ENCODE measurements at places on chromosomes 2 and 18.

DNA sequence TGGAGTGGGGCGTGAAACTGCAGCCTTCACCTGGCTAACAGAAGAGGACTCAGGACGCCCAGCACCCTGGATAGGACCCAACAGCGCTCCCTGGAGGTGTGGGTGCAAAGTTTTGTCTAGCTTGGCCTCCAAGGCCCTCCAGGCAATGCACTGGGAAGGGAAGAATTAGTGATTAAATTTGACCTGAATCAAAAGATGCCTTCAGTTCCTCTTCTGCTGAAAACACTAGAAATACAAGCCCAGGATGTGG is 779 bp upstream of the TRIB2 start:
- DNase-seq, result peak; percentile 48

DNA sequence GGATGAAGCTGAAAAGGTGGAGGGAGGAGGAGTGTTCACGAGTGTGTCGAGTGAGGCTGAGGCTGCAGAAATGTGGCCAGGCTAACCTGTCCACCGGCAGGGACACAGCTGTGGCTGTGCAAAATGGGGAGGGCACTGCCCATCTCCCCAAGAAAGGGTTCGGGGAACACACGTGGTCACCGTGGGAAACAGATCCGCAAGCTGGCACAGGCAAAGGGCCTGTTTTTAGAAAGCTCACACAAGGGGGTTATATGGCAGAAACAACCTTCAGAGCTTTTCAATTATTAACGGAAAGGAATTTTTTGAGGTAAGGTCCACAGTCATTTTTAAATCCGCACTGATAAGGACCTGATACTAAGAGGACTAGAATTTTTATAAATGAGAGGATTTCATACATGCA is 35.7 kb downstream of the SH3YL1 start:
- DNase-seq, result no peak

GRCh38 chr2:5700551-5700950 is 8.4 kb downstream of the SOX11 start:
- DNase-seq, result no peak

DNA sequence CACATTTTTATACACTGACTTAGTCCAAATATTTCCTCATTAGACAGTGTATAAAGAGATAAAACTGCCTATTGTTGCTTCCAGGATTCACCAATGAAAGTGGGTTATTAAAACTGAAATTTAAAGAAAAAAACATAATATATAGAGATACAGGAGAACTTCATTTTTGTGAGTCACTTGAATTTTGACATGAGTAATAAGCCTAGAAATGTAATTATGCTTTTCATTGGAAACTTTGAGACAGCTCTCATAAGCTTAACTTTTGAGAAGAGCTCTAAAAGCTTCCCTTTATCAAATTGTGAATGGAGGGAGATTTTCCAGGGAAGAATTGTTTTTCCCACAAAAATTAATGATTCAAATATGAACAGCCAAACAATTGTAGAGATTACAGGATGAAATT is 14.1 kb downstream of the DYNC2LI1 start:
- DNase-seq, result no peak

DNA sequence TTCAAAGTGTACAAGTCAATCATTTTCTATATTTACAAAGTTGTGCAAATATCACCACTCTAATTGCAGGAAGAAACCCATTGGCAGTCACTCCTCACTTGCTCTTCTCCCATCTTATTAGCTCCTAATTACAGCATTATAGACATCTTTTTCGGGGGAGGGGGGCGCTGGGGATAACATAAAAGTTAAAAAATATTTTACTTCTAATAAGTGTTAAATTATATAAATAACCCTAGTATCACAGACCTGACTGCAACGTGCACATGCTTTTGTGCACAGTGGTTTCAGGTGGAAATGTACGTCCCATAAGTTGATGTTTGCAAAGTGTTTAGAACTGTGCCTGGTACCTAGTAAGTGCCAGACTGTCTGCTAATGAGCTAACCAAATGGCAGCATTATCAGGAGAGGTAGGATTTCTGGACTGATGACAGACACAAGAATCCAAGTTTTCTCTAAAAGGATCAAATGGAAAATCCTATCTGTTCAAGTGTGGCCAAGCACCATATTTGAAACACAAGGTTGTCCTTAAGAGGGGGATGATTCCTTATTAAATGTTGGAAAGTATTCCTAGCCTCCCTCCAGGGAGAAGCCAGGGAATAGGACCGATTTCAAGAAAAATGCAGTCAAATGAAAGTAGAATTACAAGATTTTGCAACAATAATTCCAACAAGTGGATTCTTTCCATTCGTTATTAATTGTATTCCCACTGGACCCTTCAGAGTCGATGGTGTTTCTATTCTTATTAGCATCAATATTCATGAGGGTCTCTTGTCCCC is 70.0 kb downstream of the ACKR3 start:
- no peak for DNase-seq

- peak; percentile 50 for DNase-seq
These were observed 7.5 kb upstream of the RNF144A start for GRCh38 chr2:6909431-6910385.

DNA sequence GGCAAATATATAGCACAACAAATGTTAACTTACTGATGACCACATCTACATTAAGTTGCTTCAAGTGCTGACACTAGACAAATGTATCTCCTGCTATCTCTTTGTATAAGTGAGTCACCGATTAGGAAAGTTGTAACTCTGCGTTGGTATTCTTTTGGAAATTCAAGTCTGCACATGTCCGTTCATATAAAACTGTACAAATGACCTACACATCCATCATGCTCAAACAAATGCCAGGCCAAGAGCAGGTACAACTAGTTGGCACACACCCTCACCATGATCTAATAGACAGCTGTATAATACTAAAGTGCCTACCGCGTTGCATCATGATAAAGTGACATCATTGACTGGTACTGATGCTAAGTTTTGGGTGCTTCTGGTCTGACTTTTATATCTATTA is 141.1 kb downstream of the RBMS1 start:
- DNase-seq, result no peak

DNA sequence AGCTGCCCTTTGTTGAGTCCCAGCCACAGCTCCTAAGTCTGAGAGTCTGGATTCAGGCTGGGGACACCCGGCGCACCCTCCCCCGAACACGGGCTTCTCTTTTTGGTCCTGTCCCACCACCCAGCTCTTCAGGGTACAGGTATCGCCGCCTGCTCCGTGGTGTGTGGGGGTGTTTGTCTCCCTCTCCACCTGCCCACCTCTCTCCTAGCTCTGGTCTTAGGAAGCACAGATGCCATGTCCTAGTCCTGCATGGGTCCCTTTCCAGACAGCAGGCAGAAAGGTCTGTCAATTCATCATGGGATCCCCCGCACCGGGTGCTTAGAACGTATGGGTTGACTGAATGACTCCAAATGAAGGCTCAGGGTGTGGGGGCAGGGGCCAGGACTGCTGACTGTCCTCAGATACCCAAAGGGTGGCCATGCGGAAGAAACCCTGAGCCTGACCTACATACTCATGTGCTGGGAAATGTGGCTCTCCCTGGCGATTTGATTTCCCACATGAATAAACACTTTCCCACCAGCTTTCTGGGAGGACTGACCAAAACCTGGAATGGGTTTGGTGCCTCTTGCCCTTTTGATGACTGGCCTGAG is 156.8 kb downstream of the CELF4 start:
- no peak for DNase-seq

DNA sequence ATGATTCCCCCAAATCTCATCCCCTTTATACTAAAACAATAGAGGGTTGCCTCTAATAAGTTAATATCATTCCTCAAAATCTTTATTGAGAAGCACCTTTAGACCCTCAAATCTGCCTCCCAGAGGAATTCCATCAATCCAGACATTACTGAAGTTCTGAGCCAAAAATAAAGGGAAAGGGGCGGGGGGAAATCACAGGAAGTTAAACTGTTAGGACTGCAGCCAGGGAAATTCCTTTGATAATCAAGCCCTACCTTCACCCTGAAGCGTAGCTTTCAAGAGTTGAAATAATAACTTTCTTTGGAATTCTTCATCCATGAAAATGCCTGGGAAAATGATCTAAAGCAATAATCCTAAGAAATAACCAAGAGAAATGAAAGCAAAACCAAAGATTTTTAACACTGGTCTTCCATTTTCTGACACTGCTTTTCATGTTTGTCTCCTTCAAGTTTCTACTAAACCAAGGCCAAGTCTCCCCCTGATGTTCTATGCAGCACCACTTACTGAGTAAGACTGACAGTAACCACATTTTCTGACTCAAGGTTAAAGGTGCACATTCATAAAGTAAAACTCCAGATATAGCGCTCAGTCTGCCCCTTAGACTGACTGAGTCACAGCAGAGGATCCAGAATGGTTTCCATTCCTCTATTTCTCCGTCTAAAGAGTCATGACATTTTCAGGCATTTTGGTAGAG is 78.2 kb downstream of the TCF4 start:
- peak; percentile 45 for DNase-seq

DNA sequence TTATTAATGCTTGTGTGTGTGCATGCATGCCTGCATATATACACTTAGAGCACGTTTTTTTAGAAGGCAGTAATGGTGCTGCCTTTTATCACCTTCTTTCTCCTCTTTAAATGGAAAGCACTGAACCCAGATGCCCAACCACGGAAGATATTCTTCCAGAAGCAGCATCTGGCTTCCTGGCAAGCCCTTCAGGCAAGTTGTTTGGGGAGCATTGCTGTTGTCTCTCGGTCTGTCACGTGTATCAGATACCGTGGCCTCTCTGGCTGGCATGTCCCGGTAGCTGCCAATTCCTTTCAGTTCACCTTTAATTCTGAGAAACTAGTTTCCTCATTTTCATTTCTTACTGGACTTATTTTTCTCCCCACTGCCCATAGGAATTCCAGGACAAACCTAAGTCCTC is 587.8 kb downstream of the ARHGAP15 start:
- DNase-seq, result no peak

DNA sequence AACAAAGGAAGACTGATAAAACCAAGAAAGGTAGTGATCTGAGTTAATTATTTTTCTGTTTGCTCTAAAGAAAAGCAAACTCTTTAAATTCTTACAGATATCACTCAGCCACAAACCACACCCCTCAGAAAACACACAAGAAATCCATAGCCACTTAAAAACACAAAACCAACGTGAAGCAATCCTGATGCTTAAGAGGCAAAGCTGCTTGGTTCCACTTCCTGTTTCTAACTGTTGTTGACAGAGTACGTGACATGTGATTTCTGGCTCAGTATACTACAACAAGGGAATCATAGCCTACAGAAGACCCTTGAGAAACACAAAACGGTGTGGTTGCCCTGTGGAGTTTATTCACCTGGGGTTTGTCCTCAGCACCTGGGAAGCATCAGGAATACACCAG is 240.9 kb upstream of the APCDD1 start:
- peak; percentile 22 for DNase-seq

DNA sequence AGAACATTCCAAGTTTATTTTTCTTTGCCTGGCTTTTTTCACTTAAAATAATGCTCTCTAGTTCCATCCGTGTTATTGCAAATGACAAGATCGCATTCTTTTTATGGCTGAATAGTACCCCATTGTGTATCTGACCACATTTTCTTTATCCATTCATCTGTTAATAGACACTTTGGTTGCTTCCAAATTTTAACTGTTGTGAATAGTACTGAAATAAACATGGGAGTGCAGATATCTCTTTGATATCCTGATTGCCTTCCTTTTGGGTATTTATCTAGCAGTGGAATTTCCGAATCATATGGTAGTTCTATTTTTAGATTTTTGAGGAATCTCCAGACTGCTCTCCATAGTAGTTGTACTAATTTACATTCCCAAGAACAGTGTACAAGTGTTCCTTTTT is 230.5 kb downstream of the FIGN start:
- DNase-seq, result no peak

- DNase-seq, result peak; percentile 77
These were observed 10.6 kb upstream of the ITGB6 start for GRCh38 chr2:160210599-160211138.

GRCh38 chr2:73925033-73925704 is 1.5 kb upstream of the DGUOK start:
- no peak for DNase-seq

DNA sequence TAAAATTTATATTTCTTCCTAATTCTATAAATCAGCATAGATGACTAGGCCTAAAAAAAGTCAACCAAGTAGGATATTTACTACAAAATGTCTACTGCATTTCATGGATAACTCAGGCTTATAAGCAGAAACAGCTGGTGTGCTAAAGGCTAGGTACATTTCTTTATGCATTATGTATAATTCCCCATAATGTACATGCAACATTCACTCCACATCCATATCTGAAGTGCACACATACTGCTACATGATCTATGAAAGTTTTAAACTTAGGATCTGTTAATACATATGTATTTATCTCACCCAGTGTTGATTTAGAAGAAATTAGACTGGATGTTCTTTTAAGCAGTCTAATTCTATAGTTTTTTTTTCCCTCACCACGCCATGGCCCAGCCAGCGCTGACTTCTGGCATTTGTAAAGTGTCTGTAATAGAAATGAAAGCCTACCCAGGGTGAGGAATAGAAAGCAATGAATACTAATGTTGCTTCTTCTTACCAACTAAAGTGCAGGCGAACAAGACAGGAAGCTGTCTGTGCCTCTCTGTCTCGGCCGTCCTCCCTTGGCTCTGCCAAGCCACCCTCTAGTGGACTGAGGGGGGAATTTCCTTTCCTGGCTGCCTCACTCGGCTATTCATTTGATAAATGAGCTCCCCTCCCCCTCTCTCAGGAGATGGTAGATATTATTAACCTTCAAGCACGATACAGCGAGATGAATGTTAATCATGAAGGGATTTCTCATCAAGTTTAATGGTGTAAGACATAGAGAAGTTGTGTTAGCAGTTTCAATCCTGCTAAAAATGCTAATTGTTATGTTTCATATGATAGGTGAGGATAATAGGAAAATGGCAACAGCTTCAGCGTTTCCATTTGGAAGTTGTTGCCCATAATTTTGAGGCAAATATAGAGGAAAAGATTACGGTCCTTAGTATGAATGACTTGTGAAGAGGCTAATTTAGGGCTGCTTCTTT is 384.5 kb downstream of the MTX2 start:
- DNase-seq, result no peak

DNA sequence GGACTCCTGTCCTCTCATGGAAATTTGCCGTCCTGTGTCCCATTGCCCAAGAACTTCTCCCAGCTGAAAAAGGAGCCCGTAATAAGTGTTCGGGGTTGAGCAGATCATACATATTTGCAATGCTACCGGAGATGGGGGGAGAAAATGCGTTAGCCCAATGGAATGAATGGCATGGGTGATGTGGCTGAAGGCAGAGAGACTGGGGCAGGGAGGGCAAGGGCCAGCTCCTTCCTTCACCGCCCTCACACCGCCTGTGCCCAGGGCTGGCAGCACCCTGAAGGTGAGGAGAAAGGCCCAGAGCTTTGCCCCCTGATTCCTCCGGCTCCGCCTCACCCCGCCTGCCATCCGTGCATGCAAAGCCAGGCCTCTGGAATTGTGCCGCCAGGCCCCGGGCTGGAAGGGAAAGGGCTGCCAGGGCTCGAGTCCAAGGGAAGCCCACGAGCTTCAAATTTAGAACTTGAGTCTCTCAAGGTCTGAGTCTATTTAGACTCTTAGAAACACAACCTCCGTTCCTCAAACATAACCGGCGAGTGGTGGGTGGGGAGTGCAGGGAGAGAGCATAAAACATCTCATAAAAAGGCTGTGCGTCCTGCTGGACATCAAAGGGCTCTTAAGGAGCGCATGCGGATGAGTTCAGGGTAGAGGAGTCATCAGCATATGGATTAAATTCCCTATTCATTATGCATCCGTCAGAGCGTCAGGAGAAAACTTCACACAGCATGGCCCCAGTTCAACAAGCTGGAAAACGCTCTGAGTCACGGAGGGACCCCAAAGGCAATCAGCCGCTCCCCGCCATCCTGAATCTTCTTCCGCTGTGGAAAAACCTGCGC is 121.7 kb upstream of the GLI2 start:
- no peak for DNase-seq
